ENCODE measurements at places on chromosomes 6 and 20.
A peak's percentile ranks its signal among the peaks of the same experiment; 100 is the strongest.

- peak; percentile 42 for DNase-seq
Measured at GRCh38 chr6:45419571-45420082, 41.9 kb upstream of the SUPT3H start.

DNA sequence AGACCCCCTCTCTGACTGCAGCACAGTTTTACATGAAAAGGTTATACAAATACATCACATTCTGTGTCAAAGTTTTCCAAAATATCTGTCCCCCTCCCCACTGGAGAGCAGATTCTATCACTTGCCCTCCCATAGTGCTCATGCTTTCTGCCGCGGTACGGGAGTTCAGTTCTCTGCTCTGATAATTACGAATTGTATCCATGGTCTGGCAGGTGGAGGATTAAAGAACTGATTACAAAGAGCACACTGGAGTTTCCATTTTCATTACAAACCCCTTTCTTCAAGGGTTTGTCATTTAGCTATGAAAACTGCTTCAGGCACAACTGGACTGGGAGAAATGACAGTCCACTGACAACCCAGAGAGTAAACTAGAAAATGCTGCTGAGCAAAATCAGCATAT lies 166.0 kb downstream of the PDSS2 start:
- no peak for DNase-seq

GRCh38 chr6:81376745-81377144 lies 375.7 kb downstream of the TENT5A start:
- DNase-seq, result no peak

DNA sequence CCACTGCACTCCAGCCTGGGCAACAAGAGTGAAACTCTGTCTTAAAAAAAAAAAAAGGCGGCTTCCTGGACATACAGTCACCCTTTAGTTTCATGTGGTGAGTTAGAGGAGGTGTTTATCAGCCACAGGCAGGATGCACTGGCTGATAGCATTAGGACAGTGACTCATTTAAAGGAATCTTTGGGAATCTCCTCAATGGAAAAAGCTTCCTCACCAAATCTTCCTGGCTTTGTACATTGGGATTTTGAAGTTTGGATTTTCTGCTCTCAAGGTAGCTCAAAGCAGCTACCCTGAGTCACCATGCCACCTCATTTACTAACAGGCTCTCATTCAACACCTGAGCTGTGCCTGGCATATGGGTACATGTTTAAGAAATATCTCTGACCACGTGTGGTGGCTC lies 20.2 kb downstream of the PRPH2 start:
- DNase-seq, result no peak

DNA sequence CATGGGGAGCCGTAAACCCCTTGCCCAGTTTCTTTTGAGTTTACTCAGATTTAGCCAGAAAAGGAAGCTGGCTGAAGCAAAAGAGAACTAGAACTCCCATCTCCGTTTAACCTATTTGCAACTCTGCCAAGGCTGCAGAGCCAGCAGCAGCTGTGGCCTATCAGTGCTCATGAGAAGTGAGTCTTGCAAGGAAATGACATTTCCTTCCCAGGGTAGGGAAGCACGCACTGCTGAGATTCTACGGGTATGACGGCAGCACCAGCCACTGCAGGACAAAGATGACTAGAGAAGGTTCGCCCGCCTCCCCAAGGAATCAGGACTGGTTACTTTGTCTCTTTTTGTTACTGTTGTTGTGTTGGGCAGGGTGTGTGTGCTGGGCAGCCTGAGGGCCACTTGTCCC lies 47.6 kb downstream of the PPP1R3G start:
- DNase-seq, result no peak

DNA sequence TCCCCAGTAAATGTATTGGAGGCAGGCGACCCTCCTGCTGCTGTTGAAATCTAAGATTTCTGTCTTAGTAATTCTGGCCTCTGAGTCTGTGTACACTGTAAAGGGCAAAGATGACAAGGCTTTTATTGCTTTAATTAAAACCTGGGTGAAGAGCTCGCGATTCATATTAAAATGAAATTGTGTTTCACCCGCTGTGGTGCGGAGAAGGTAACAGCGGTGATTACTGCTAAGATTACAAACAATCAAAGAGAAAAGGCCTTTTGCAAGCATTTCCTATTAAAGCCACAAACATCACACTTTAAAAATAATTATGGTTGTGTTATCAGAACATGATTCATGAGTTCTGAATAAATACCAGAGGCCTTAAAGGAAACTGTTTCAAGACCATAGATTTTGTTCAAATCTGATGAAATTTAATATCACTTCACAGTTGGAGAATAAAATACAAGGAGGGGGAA lies 69.3 kb downstream of the TOX2 start:
- no peak for DNase-seq

DNA sequence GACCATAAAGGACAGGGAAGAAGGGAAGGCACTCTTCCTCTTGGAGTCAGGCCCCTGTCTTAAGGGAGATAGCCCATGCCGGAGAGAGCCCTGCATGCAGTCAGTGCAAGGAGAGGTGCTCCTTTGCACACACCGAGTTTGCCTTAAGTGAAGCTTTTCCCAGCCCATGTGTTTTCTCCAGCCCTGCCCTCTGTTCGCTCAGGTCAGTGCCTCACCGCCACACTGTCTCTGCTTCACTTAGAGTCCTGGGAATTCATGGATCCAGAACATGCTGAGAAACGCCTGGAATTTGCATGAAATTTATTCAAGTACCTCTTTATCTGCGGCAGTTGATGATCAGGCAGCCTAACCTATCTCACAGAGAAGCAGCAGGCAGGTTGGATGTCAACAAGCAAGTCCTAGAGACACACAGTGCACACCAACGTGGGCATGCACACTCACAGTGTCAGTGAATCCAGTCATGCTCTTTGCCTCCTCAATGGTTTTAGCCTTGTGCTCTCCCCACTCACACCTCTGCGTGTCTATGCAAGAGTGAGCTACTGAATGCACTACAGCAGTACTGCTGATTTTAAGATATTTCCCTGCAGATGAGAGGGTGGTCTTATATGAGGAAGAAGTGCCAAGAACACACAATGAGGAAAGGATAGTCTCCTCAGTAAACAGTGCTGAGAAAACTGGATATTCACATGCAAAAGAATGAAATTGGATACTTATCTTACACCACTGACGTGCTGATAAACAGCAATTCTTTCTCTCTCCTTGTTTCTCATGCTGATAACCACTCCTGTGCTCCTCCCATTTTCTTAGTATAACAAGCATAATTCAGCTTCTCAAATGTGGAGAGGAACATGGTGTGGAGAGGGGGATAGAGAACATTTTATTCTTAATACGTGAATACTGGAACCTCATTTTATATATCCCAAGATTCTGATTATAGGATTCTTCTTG lies 295.1 kb upstream of the CDYL start:
- DNase-seq, result no peak

DNA sequence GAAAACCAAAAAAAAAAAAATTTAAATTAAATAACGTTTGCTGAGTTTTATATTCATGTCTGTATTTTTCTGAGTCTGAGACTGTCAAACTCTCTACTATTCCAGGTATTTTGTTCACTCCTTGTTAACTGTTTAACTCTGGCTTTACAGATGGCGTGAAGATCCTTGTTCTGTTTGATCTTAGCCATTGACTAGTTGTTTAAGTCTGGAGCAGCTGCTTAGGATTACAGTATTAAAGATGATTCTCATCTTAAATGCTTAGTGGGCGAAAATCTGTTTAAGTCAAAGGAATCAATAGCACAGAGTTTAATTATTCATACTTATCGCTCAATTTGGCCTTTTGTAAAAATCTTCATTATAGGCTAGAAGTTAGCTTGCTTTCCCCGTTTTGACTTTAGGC lies 2.4 kb downstream of the PHACTR2 start:
- DNase-seq, result no peak

- no peak for DNase-seq
Measured at GRCh38 chr6:42722497-42722896, at the start of gene PRPH2. TSS of gene PRPH2 (minus strand) at chr6:42722597. CDS start at chr6:42722334, 263 bp downstream.

Measured in activated CD8-positive, alpha-beta memory T cell treated with anti-CD3 and anti-CD28 coated beads for 4 hours (primary cell).